ENCODE measurements at places on chromosomes 2 and 18.

DNA sequence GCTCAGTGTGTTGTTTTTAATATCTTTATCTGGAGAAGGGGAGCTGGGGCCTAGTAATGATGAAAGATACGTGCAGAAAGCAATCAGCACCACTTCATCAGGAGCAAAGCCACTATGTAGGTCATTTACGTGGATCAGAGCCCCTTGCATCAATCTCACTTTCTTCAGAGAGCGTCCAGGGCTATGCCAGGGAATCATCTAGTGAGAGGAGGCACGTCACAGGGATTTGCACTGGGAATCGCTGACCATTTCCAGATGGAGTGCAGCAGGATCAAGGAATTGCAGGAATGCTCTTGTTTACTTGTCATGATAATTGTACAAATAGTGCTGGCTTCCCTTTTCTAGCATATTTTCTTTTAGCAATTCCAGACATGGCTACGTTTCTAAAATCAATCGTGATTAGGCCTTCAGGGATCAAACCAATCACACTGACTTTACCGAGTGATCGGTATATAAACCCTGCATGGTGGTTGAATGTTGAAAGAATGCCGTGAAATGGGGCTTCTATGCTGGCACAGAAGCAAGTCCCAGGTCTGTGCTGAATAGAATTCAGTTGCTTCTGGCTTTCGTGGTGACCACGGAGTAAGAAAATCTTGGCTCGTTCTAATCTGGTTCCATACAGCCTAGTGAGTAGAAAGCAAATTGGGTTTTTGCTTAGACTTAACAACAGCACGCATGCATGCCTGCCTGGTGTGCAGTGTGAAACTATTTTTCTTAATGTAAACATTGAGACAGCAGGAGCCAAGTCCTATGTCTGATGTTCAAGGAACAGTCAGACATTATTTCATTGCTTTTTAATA, 122.8 kb downstream of the TMEM200C start:
- no peak for DNase-seq

DNA sequence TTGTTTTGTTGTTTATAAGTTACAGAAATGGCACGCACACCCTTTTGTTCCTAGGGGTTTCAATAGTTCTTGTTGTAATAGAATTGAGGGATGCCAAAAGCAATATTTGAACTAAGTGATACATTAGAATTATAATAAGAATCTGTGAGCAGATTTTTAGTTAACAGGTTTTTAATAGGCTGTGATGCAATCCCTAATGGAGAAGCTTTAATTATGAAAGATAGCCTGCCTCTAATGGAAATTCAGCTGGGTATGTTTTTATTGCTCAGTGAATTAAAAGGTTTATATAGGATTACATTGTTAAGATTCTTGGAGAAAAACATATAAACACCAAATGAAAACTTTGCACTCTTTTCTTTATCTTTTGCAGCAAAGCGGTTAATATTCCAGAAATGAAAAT, 131.1 kb downstream of the PPP1R1C start:
- DNase-seq = no peak

DNA sequence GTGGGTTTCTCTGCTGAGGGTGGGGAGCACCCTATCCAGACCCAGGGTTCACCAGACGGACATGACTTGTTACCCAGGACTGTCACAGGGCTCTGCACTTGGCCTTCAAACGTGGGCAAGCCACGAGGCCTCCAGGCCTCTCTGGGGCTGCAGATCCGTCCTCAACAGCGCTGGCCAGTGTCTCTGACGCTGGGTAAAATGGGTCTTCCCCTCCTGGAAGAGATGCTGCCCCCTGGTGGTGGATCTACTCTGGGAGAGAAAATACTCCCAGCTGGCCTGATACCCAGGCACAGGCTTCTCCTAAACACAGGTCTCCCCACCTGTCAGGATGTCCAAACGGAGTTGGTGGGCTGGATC, 3.7 kb downstream of the GPR17 start:
- peak; percentile 51 for DNase-seq

GRCh38 chr18:26746398-26746797, 119.1 kb downstream of the AQP4 start:
- DNase-seq = no peak

- no peak for DNase-seq
Observed at GRCh38 chr18:55830544-55830943, 242.6 kb upstream of the TCF4 start.

GRCh38 chr2:45278365-45279078, 269.3 kb upstream of the SIX2 start:
- DNase-seq = no peak

DNA sequence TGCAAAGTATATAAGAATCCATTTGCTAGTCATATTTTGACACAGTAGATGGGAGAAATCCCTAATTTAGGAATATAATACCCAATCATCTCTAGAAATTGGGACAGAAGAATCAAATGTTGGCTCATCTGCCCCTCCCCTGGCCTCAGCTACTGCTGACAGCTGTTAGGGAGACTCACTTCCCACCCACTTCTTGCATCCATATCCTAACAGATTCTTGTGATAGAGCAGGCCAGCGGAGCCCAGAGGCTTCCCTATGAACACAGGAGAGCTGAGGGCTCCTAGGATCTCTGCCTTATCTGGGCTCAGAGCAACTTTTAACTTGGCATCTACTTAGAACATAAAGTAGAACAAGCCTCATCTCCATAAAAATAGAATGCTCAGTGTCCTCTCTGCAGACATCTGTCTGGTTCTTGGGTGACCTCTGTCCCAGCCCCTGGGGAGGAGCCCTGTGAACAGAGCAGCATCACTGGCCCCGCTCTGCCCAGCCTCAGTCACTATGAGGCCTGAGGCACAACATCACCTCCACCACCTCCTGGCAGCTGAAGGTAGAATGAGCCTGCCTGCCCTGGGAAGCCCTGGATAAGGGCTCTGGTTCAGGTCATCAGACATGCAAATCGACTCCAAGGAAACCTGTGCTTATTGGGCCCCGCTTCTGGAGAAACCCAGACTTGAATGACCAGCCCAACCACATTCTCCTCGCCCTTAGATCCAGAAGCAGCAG, 229.7 kb downstream of the ANKRD36B start:
- DNase-seq = no peak

GRCh38 chr2:84031312-84032050, 427.6 kb downstream of the SUCLG1 start:
- no peak for DNase-seq

- no peak for DNase-seq
Observed at GRCh38 chr2:151995161-151995557, 103.7 kb downstream of the CACNB4 start.

GRCh38 chr2:127358044-127358443, 29.7 kb downstream of the MAP3K2 start:
- no peak for DNase-seq

DNA sequence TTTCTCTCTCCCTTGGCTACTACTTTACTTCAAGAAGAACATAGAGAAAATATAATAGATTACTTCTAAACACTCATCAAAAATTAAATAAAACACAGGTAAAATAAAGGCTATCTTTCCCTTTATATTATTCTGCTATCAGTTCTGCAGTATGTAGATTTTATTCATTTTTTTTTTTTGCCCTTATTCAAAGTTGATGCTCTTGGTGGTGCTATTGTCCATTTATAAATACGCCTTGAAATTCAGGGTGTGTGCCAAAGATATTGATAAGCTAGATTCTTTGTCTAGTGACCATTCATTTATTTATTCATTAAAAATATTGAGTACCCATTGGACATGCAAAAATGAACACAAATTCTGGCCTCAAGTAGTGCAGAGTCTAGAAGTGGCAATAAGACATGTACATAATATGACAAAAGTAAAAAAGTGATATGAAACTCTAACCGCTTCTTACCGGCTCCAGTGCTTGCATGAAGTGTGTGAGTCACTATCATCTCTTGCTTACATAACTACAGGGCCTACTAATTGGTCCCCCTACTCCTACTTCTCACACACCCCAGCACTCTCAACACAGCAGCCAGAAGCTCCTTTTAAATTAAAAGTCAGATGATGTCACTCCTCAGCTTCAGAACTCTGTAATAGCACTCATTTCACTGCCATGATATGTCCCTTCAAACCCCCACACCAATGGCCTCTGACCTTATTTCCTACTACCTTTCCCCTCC, 208.3 kb upstream of the FANCL start:
- DNase-seq = no peak

DNA sequence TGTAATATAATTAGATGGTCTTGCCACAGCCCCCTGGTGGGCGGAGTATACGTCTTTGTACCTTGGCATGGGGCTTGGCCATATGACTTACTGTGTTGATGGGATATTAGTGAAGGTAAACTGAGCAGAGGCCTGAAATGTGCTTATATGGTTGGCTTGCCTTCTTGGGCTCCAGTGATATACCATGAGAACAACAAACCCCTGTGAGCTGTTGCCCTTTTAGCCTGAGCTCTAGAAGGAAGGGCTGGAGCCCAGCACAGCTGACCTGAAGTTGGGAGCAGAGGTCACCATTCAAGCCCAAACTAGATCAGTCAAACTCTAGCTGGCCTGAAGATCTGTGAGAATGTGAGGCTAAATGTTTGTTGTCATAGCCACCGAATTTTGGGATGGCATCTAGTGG, 75.2 kb upstream of the CD302 start:
- DNase-seq = no peak

DNA sequence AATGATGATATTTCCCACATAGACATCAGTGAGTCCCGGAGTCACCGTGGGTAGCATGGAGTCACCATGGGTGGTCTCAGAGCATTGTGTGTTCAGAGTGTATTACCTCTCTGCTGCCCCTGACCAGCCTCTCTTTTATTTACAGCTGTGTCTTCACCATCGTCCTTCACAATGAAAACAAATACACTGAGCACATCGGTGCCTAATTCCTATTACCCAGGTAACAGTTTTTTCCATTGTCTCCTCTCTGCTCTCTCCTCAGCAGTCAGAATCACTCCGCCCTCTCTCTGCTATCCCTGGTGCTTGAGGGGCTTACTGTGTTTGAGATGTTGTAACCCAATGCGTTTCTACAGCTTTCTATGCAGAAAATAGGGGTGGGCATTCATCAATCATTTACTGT, 361.5 kb upstream of the RAB12 start:
- DNase-seq = no peak

DNA sequence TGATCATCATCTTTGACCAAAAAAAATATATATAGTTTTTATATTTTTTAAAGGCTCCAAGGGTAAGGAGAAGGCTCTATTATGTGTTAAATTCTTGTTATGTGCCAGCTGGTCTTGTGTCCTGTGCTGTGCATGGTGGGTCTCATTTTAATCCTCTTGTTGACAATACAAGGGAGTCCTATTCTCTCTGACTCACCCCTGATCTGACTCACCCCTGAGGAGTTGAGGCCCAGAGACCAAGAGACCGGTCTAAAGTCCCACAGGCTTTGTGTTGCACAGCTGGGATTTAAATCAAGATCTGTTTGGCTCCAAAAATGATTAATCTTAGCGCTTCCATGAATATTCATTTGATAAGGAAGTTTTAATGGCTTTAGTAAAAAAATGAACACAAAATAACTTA, 25.7 kb downstream of the MC2R start:
- no peak for DNase-seq

DNA sequence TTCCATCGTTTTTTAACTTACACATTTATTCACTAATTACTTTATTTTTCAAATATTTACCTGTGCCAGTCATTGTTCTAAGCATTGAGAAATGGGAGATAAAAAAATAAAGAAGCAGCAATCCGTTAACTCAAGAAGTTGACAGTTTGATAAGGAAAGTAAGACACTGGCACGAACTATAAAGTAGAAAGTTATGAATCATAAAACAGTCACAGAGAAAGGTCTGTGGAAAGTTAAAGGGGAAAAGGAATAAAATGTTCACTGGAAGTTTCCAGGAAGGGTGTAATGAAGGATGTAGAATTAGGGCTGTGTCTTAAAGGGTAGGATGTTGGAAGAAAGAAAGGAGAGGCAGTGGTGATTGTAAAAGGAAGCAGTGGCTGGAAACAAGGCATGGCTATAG, 118.9 kb downstream of the RDH14 start:
- no peak for DNase-seq

GRCh38 chr18:48821251-48821590, 129.5 kb downstream of the SMAD7 start:
- DNase-seq = no peak

GRCh38 chr18:54769526-54770464, 58.5 kb upstream of the RAB27B start:
- no peak for DNase-seq

DNA sequence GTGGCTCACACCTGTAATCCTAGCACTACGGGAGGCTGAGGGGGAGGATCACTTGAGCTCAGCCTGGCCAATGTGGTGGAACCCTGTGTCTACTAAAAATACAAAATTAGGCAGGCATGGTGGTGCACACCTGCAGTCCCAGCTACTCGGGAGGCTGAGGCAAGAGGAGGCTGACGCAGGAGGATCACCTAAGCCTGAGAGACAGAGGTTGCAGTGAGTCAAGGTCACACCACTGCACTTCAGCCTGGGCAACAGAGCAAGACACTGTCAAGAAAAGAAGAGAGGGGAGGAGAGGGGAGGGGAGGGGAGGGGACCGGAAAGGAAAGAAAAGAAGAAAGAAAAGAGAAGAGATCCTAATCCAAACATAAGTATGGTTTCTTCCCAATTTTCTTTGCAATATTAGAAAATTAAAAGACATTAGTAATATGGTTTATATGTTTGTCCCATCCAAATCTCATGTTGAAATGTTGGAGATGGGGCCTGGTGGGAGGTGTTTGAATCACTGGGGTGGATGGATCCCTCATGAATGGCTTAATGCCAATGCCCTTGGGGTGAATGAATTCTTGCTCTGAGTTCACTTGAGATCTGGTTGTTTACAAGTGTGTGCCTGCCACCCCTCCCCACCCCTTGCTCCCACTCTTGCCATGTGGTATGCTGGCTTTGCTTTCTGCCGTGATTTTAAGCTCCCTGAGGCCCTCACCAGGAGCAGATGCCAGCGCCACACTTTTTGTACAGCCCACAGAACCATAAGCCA, 50.7 kb downstream of the TRIP12 start:
- no peak for DNase-seq

DNA sequence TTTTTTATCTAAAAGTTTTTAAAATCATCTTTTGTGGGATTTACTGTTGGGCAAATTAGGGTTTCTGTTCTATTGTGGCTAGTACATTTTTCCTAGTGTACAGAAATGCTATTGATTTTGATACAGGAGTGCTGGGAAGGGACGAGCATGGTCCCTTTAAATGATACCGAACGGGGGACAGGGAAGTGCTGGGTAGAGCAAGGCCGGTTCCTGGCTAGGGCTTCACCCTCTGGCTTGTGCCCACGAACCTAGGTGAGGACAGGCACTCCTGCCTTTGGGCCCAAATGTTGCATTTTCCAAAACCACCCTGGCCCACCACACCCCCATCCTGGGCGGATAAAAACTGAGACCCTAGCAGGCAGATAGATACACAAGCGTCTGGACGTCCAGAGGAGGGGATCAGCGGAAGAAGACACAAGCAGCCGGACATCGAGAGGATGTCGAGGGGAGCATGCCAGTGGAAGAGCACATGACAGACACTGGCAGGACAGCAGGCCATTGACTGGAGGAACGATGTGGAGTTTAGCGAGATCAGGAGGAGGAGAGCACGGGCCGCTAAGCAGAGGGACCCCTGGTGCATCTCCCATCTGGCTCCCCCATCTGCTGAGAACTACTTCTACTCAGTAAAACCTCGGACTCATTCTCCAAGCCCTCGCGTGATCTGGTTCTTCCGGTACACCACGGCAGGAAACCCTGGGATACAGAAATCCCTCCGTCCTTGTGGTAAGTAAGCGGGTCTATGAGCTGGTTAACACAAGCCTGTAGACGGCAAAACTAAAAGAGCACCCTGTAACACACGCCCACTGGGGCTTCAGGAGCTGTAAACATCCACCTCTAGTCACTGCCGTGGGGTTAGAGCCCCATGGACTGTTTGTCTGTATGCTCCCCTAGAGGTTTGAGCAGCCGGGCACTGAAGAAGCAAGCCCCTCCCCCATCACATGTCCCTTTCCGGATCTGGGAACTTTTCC, 13.5 kb upstream of the CALCRL start:
- no peak for DNase-seq

GRCh38 chr2:77977471-77978063, 455.4 kb upstream of the LRRTM4 start:
- DNase-seq = no peak
